ENCODE measurements at places on chromosomes 7 and 10. TPM values are rescaled to one million over a fixed set of nuclear protein-coding genes. Genes with fewer than 3 reads are reported as not detected.

PCDH15 gene
- 0.19 TPM for total RNA-seq

GRM3 gene
- not detected for total RNA-seq

TUBB8 gene
- total RNA-seq = not detected

TMEM184A gene
- 0.33 TPM for total RNA-seq

SLC18A2 gene
- not detected for total RNA-seq

GATA3 gene
- total RNA-seq = 0.29 TPM

HOXA2 gene
- total RNA-seq = 1.1 TPM

Data from vein endothelial cell (primary cell).